ENCODE measurements at places on chromosomes 11 and 22.
A peak's percentile ranks its signal among the peaks of the same experiment; 100 is the strongest.

GRCh38 chr22:24153353-24153752 is 27.9 kb upstream of the SUSD2 start:
- DNase-seq, result no peak

DNA sequence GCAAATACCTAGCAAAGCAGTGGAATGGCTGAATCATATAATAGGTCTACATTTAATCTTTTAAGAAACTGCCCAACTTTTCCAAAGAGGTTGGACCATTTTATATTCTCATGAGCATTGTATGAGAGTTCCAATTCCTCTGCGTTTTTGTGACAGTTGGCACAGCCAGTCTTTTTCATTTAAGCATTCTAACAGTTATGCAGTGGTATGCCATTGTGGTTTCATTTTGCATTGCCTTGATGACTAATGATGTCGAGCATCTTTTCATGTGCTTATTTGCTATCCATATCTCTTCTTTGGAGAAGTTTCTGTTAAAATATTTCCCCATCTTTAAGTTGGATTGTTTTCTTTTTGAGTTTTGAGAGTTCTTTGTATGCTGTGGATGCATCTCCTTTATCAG is 38.7 kb downstream of the EIF3F start:
- no peak for DNase-seq

DNA sequence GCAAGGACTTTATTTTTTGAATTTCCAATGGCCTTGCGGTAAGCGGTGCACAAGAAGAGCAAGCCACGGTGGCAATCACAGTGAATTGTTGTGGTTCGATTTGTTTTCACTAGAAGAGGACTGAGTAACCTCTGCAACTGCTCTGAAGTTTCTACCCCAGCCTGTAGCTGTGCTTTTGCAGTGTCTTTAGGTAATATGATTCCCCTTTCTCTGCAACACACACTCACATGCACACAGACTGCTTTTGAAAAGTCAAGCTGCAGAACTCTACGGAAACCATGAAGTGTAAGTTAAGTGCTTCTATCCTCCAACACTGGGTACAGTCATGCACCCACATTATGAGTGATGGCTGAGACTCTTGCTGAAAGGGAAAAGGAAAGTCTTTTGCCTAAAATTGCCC is 38.4 kb downstream of the CD44 start:
- no peak for DNase-seq

GRCh38 chr22:19992481-19992911 is 24.1 kb downstream of the ARVCF start:
- no peak for DNase-seq

DNA sequence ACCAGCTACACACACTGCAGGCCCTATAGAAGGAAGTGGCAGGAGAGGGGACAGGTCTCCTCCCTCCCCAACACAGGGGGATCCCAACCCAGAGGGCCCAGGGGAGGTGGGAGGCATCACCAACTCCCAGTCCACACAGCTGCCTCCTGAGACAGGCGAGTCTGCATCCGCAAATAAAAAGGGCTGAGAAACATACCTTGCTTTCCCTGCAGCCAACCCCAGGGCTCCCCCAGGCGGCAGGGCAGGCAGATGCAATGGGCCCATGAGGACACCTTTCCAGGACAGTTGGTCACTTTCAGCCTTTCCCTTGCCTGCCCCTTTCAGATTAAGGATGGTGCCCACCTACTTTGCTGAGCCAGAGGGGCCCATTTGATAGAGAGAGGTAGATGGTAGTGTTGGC is 180.0 kb downstream of the BRD1 start:
- no peak for DNase-seq

GRCh38 chr11:295351-296170 is 3.8 kb downstream of the IFITM5 start:
- DNase-seq, result no peak

DNA sequence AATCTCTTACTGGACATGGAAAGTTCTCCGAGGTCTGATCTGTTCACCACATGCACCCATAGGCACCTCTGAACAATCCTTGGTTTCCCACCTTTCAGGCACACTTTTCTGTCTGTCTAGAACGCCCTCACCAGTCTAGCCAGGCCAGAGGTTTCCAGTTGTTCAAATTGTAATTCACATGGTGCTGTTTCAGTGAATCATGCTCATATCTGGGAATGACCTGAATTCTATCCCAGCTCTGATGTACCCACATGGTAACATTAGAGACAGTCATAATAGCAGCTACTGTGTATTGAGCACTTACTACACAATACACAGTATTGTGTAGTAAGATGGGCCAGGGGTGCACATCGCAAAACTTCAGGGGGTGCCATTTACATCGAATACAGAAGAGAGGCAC is 138.2 kb downstream of the COMMD9 start:
- DNase-seq, result no peak

DNA sequence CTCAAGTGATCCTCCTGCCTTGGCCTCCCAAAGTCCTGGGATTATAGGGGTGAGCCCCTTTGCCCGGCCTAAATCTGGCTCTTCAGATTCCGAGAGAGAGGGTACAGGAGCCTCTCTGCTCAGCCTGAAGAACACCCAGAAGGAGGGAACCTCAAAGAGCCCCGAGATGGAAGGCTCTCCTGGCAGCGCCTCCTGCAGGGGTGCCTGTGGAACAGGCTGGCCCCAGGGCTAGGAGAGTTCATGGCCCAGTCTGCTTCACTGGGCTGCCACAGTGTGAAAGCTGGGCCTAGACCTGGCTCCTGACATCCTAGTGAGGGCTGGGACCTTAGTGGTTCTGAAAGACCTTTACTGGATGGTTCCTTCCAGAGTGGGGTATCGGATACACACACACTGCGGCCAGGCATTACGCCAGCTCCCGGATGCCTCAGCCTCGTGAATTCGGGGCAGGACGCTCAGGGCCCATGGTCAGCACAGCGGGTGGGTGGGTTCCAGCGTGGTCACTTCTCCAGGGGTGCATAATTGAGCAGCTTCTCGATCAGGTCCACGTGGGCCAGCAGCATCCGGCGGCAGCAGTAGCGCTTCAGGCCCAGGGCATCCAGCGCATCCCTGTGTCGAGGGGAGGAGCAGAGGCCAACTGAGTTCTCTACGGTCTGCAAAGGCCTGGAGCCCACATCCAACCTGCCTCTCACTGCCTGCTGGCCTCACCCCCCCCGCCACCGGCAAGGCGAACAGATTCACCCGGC is 2.3 kb downstream of the POLR2L start:
- no peak for DNase-seq

DNA sequence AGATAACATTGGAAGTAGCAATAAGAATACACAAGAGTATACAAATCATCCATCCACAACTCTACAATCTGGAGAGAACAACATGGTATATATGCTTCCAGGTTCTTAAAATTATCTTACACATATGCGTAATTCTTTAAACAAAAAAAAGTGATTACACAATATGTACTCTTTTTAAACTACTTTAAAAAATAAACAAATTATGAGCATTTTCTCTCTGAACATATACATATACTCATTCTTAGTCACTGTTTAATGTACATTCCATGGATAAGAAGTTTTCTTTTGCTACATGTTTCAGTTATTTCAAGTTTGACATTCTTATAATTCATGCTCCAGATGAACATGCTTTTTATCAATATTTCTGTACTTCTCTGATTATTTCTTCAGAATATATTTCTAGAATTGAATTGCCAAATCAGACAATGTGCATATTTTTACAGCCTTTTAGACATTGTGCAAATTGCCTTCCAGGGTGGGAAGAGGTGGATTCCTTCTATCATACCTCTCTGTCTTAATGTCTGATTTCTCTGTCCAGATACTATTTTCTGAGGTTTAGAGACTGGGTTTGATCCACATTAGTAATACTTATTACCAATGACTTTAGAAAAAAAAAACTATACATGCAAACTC is 551.6 kb downstream of the METTL15 start:
- DNase-seq, result no peak

GRCh38 chr11:2477936-2478335 is 33.1 kb downstream of the KCNQ1 start:
- no peak for DNase-seq

GRCh38 chr11:9575260-9576240 is 2.1 kb downstream of the WEE1 start:
- no peak for DNase-seq

DNA sequence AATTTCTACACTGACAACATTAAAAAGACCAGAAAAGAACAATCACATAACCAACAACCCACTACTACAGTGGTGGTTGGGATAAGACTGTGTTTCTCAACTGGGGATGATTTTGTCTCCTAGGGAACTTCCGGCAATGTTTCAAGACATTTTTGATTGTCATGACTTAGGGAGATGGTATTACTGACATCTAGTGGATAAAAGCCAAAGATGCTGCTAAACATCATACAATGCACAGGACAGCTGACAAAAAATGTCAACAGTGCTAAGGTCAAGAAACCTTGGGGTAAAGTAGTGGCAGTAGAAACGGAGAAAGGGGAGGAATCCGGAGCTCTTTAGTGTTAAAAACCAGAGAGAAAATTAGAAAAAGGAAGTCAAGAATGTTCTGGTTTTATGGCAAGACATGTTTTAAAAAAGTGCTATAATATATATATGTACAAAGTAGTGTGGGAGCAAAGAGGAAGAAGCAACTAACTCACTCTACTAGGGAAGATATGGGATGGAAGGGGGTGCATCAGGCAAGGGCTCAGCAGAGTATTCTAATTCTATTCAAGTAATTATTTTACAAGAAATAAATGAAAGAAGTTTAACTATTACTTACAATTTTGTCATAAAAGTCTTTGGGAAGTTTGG is 37.2 kb downstream of the CKAP5 start:
- no peak for DNase-seq

DNA sequence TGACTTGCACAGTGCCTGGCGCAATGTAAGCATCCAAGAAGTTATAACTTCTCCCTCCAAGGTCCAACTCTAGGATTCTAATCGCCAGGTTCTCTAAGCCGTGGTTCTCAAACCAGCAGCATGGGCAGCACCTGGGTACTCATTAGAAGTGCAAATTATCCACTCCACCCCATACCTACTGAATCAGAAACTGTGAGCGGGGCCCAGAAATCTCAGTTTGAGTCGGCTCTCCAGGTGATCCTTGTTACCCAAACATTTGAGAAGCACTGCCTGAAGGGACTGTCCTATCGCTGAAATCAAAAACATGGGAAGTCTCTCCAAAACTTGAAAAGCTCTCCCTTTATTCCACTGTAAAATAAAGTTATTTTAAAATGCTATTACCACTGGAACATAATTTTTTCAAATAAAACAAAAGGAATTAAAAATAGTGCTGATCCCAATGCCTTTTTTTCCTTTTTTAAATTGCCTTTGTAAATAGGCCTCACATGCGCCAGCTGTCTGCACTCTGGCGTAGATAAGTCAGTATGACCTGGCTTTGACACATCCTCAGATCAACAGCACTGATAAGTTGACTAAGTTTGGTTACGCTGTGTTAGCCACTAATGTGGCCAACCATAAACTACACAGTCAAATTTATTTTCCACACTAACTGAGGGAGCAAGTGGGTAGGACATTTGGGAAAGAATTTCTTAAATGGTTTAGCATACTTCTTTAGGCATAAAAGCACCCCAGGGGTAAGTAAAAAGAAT is 8.4 kb upstream of the CTR9 start:
- no peak for DNase-seq

DNA sequence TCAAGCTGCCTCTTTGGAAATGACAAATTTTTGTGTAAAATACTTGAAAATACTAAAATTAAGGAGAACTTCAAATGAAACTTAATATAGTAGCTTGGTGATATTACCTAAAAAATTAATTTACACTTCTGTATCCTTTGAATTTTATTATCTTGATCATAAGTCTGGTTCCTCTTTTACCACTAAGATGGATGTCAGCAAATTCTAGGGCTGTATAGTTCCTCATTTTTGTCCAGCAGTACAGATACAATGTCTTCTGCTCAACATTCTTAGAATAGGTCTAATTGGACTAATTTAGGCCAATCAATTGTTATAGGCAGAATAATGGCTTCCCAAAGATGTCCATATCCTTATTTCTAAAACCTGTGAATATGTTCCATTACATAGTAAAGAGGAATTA is 1298.0 kb upstream of the RAG2 start:
- no peak for DNase-seq

- DNase-seq, result no peak
These were observed 7.0 kb downstream of the CD81 start for GRCh38 chr11:2383852-2384804.

DNA sequence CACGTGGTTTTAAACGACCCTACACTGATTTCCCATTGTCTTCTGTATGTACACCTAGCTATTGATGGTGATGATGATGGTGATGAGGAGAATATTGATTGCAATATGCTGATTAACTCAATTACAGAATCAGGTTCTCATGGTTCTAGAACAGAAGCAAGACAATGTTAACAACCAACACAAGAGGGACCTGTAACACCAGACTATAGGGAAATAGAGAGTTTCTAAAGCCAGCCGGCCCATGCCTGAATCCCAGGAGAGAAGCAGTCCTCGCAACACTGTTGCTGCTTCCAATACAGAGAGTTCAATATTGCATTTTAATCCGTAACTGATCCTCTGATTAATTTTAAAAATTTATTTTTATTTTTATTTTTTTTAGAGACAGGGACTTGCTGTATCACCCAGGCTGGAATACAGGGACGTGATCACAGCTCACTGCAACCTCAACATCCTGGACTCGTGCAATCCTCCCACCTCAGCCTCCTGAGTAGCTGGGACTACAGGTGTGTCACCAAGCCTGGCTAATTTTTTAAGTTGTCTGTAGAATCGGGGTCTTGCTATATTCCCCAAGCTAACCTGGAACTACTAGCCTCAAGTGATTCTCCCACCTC is 22.2 kb upstream of the UBASH3B start:
- no peak for DNase-seq

GRCh38 chr11:112023104-112023503 is 2.1 kb upstream of the DLAT start:
- DNase-seq, result no peak

DNA sequence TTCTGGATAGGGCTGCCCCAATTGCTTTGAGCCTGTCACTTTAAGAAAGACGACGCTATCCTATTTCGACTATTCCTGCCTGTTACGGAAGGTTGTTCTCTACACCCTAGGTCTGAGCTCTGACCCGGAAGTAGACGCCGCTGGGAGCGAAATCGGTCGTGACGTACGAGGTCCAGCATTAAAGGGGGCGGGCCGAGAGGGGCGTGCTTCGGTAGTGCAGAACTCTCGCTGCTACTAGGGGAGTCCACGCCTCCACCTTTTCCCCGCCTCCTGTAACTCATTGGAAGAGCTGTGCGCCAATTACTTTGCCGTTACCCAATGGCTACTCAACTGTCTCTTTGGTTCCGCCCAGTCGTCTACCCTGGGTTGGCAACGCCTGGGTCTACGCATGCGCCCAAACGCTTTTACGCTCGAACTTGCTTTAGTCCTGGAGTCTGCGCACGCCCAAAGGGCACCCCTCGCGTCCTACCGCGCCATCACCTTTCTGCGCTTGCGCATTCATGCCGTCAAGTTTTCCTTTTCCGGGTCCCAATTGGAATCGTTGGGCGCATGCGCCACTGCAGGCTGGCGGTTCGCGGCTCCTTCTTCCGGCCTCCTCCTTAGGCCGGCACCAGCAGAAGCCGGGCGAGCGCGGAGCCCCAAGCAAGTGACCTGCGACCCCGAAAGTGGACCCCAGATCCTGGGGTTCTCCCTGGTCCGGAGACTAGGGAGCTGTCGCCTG is at the start of gene PCNX3:
Gene PCNX3, plus strand, starts transcription at position 548 of the 721 bp plus-strand sequence. CDS start 536 bp downstream, outside the sequence.
- DNase-seq, result peak; percentile 98

Data from stimulated activated CD4-positive, alpha-beta T cell treated with anti-CD3 and anti-CD28 coated beads, Interleukin-1b, Interleukin-23, amount 100 ng/mL, for 1 hour (primary cell).